Stimulated activated CD8-positive, alpha-beta memory T cell treated with anti-CD3 and anti-CD28 coated beads, Interleukin-4, amount 100 ng/mL, for 1 hour (primary cell): ENCODE measurements at places on chromosomes 13 and 19.

- DNase-seq, result no peak
These were observed 29.8 kb upstream of the SPACA7 start for GRCh38 chr13:112346173-112346898.

- no peak for DNase-seq
These were observed 24.0 kb upstream of the TBC1D4 start for GRCh38 chr13:75506018-75506417.

DNA sequence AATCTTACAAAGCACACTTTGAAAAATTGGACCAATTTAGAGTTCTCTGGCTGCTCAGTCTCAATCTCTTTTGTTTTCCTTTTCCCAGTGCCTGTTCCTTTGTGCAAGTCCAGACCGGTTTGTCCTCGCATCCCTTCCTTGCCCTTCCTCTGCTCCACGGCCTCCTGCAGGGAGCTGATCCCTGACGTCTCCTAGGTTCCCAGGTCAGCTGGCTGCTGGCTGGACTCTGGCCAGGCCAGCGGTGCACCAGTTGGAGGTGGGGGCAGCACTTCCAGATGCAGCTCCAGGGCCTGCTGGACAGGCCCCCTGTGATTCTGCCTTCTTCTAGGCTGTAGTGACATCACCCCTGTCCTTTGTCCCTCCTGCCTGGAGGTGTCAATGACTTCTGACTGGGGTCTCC, 44.0 kb upstream of the KPNA3 start:
- DNase-seq, result no peak

- DNase-seq, result no peak
These were observed 42.6 kb downstream of the KLF2 start for GRCh38 chr19:16367261-16367683.

DNA sequence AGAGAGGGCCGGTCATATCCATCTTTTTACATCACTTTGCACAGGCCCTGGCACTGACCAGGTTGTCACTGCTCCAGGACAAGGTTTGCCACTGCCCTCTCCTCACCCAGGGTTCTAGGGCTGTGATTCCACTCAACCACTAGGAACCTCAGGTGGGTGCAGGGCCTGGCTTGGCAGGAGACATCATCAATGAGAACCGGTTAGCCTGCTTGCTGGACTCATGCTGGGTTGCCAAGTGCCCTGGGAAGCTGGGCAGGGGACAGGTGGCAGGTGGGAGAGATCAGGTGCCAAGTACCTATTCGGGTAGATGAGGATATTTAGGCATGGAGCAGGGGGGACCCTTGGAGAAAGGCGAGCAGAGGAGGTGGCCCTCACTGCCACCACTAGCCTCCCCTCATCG, 4.2 kb upstream of the CERS4 start:
- no peak for DNase-seq

- no peak for DNase-seq
These were observed 10.6 kb downstream of the RPS9 start for GRCh38 chr19:54211235-54211634.

GRCh38 chr13:105207572-105208293, 1327.7 kb downstream of the EFNB2 start:
- no peak for DNase-seq

DNA sequence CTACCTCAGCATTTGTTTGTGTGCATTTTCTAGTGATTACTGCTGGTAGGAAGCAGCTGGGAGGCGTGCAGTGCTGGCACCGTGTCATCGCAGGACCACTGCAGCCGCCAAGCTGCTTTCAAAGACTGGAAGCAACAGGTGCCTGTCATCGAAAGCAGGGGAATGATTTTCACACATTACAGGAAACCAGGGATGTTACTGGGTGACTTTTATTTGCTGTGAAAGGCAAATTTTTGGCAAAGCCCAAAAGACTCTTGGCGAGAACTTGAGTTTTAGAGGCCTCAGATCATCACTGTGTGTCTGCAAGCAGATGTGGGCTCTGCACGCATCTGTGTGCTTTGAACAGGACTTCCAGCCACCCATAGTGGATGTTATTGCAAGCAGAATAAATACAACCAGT, 176.4 kb downstream of the FLT1 start:
- DNase-seq, result no peak

DNA sequence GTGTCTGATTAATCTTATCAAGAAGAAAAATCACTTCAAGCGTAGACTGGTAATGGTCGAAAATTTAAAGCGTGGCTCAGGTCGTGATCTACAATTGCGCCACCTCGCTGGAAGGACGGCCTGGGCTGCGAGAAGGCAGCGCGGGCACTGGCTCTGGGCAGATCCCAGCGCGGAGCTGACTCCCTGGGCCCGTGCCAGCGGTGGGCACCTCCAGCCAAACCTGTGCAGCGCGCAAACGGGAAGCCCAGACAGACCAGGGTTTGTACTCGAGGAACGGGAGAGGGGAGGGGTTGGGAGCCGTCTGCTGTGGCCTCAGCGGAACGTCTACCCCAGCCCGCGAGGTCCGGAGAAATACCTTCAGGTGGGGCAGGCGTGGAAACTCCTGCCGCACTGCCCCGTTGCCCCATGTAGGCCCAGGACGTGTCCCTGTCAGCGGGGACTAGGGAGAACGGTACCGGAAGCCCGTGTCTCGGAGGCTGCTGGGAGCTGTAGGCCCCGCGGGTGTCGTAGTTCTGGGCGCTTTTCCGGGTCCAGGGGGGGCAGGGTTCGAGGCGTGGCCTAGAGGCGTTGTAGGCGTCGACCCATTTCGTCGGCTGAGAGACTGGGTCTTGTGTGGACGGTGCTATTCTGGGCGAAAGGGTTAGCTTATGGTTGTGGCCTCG, 21.1 kb downstream of the ZNF274 start:
- DNase-seq, result no peak

- no peak for DNase-seq
These were observed 3.8 kb downstream of the GADD45GIP1 start for GRCh38 chr19:12953138-12953798.
